ENCODE measurements at places on chromosomes 7 and 10.

DNA sequence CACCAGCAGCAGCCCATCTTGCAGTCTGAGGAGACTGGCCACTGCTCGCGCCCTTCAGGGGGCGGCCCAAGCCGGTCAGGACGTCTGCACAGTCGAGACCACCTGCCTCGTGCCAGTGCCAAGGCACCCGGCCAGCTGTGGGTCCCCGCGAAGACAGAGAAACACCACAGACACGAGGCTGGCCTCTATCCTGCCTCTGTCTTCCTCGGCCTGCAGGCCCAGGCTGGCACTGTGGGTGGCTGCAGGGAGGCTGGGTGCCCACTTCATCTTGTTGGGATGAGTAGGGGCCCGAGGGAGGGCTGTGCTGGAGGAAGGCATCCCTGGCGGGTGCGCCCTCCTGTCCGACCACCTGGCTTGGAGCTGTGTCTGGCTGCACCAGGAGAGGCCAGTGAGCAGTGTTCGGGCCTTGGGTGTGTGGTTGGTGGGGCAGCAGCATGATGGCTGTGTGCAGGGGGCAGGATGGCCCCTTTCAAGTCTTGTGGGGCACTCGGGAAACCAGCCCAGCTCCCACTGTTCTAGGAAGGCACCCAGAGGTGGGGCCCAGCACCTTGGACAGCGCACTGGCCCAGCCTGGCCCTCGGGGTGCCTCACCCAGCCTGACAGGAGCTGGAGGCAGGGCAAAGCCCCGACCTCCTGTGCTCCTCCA, 7.3 kb downstream of the DPYSL4 start:
- H3K36me3 ChIP-seq, result no peaks in the 10 kb centered on the region
- no peak for DNase-seq
- H3K27ac ChIP-seq, result no peak overlapping the region
- no peaks in the 10 kb centered on the region for H3K4me1 ChIP-seq

- no peaks in the 10 kb centered on the region for H3K27me3 ChIP-seq
- DNase-seq, result no peak
- peaks cover 3% of the 10 kb centered on the region for H3K4me1 ChIP-seq
- no peak overlapping the region for H3K4me3 ChIP-seq
- H3K27ac ChIP-seq, result no peak overlapping the region
- H3K36me3 ChIP-seq, result no peaks in the 10 kb centered on the region
Observed at GRCh38 chr7:69399401-69399800, 198.9 kb upstream of the AUTS2 start.

DNA sequence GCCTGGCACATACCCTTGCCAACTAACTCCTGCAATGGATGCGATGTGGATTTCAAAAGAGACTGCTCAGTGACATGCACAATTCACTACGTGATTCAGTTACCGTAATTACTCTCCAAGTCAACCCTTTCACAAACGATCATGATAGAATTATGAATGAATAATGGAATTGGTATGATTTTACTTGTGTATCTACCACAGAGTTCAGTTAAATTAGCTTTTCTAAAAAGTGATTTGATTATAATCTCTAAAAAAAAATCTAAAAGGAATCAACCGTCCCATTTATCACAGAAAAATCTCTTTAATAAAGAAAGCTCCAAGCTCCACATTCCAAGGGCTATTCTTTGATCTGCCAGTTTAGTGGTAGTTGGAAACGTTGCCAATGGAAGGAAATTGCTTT, 30.4 kb upstream of the RSU1 start:
- H3K4me1 ChIP-seq, result no peaks in the 10 kb centered on the region
- H3K4me3 ChIP-seq, result no peak overlapping the region
- no peak overlapping the region for H3K27ac ChIP-seq
- no peak for DNase-seq

DNA sequence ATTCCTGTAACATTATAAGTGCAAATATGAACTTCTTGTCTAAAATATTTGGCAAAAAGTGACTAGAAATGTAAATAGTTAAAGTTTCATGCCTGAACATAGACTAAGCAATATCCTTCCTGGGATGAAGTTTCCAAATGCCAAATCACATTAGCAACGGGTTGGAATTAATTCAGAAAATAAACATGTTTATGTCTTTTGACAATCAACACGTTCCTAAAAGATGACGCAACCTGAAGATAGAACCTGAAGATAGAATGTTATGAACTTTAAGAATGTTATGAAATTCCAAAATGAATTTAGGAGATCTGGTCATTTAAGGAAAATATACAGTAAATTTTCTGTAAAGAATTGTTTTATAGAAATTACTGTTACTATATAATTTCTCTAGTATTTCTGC, 9.2 kb downstream of the LAMB4 start:
- no peak overlapping the region for H3K4me3 ChIP-seq
- H3K36me3 ChIP-seq, result no peaks in the 10 kb centered on the region
- peaks cover 29% of the 10 kb centered on the region for H3K4me1 ChIP-seq
- DNase-seq, result no peak
- H3K27ac ChIP-seq, result no peak overlapping the region

DNA sequence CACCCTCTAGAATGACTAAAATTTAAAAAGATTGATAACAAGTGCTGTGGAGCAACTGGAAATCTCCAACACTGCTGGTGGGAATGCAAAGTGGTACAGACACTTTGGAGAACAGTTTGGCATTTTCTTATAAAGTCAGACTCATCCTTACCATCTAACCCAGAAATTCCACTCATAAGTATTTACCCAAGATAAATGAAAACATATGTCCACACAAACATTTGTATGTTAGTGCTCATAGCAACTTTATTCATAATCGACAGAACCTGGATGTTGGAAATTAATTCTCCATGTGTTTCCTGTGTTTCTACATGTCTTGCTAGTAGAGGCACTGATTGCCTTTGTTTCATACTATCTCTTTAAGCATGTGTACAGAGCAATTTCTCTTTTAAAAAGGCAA, 282.4 kb downstream of the AHR start:
- DNase-seq, result no peak
- no peaks in the 10 kb centered on the region for H3K4me1 ChIP-seq
- no peaks in the 10 kb centered on the region for H3K36me3 ChIP-seq

DNA sequence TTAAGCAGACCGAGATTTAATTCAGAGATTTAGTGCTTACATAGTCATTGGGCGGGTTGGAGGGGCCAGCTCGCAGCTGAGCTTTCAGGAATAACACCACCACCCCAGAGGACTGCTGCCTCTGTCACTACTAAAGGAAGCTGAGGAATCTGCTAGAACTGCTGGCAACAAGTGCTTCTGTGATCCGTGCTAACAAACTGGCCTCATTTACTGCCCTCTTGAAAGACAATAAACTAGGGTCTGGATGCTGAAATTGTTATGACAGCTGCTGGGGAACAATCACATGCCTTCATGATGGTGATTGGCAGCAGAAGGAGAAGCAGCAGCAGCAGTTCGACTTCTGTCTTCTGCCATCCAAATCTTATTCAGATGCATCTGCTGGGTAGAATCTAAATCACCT, 285.5 kb upstream of the TAC1 start:
- no peak for DNase-seq
- no peak overlapping the region for H3K4me3 ChIP-seq
- no peaks in the 10 kb centered on the region for H3K4me1 ChIP-seq
- H3K27me3 ChIP-seq, result no peaks in the 10 kb centered on the region
- H3K27ac ChIP-seq, result no peak overlapping the region

- H3K27me3 ChIP-seq, result no peaks in the 10 kb centered on the region
- no peak overlapping the region for H3K4me3 ChIP-seq
- peaks cover 9% of the 10 kb centered on the region for H3K4me1 ChIP-seq
- no peak for DNase-seq
Observed at GRCh38 chr10:102188298-102188940, 36.2 kb downstream of the NOLC1 start.

DNA sequence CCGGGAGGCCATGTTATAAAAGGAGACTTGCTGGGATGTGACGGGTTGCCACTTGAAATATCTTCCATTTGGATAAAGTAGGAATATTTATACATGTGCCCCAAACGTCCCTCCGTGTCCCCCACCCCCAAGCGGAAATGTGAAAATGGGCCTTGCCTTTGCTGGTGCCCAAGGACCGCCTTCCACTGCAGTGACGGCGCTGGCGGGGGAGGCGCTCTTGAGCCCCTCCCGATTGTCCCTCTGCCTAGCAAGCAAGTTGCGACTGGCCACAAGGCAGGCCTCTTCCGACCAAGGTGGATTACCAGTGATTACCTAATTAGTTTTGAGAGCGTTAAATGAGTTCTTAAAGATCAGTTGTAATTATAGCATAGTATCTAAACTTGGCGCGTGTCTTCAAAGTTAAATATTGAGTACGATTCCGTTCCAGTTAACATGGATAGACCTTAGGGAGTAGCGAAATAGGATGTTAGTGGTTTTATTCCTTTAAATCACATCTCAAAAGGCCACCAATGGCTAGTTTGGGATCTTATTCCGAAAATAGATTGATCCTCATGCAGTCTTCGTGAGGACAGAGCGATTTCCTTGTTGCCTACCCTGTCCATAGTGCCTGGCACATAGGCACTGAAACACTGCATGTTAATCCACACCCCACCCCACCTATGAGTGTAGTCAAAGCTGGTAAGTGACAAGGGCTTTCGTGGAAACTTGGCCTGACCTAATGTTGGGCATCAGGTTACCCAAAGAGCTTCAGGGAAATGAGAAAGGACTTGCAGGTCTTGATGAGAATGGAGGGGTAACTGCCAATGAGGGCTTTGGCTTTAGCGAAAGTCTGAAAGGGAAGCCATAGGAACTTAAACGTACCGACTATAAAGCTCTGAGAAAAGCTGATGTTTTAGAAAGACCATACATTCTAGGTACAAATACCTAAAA, 1.1 kb downstream of the PPIA start:
- DNase-seq, result peak; percentile 44
- peaks cover 7% of the 10 kb centered on the region for H3K4me1 ChIP-seq
- H3K4me3 ChIP-seq, result peak overlapping the region; percentile 62
- H3K27ac ChIP-seq, result peak overlapping the region; percentile 96
- H3K27me3 ChIP-seq, result no peaks in the 10 kb centered on the region

- H3K4me3 ChIP-seq, result no peak overlapping the region
- DNase-seq, result no peak
- no peaks in the 10 kb centered on the region for H3K27me3 ChIP-seq
Observed at GRCh38 chr7:114789871-114790311, 132.0 kb upstream of the MDFIC start.

- peaks cover 24% of the 10 kb centered on the region for H3K4me1 ChIP-seq
- no peak overlapping the region for H3K4me3 ChIP-seq
- H3K27ac ChIP-seq, result no peak overlapping the region
- H3K36me3 ChIP-seq, result no peaks in the 10 kb centered on the region
- H3K27me3 ChIP-seq, result no peaks in the 10 kb centered on the region
Observed at GRCh38 chr10:63702092-63702491, 180.9 kb downstream of the REEP3 start.

DNA sequence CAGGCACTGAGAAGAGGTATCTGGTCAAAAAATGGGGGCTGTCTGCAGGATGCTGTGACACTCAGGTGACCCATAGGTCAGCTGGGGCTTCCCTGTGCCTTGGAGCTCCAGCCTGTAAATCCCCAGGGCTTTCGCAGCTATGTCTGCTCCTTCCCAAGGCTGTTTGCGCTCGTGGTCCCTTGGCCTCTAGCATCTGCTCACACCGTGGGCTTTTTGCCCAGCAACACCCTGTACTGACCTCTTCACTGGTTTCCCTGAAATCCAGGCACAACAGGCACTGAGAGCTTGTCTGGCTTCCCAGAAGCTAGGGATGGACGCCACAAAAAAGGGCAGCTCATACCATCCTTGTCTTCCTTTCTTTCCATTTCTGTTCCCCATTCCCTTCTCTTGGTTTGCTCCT, 280.3 kb upstream of the HABP2 start:
- no peak overlapping the region for H3K4me3 ChIP-seq
- H3K36me3 ChIP-seq, result no peaks in the 10 kb centered on the region
- no peaks in the 10 kb centered on the region for H3K4me1 ChIP-seq
- DNase-seq, result no peak
- H3K27me3 ChIP-seq, result no peaks in the 10 kb centered on the region

DNA sequence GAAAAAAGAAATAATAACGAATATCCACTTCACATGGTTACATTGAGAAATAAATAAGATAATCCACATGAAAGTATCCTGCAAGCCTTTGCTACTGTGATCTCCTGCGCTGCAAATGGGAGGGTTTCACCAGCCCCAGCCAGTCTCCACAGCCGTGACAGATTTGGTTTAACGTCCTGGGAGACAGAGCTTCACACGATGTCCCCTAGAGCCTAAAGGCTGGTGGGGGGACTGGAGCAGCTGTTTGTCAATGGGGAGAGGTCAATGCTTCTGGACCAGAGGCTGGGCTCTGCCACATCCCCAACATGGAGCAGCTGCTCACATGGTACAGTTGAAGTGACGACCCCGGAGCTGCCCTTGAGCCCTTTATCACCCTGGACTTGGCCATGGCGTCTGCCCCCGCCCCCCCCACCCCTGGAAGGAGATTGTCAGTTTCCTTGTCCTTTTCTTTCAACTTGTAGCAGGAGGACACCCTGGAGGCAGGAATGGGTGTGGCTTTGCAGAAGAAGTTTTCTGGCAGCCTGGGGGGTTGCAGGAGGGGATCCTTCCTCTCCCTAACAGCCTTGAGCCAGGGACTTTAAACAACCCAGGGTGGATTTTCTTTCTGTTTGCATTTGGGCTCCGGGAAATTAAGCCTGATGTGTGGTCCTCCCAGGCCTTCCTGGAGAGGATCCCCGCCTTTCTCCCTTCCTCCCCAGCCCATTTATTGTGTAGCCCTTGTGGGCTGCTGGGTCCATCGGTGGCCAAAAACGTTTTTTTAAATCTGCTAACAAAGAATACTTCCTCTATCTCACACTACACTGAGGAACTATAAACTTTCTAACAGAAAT, 37.0 kb upstream of the MXI1 start:
- H3K4me3 ChIP-seq, result no peak overlapping the region
- no peaks in the 10 kb centered on the region for H3K36me3 ChIP-seq
- no peak for DNase-seq
- peaks cover 3% of the 10 kb centered on the region for H3K27me3 ChIP-seq
- H3K27ac ChIP-seq, result no peak overlapping the region
- H3K4me1 ChIP-seq, result peaks cover 28% of the 10 kb centered on the region

- no peak overlapping the region for H3K27ac ChIP-seq
- no peaks in the 10 kb centered on the region for H3K4me1 ChIP-seq
Observed at GRCh38 chr10:72567889-72568640, 57.8 kb downstream of the MICU1 start.

- no peak overlapping the region for H3K4me3 ChIP-seq
- H3K27me3 ChIP-seq, result no peaks in the 10 kb centered on the region
- H3K36me3 ChIP-seq, result no peaks in the 10 kb centered on the region
- H3K4me1 ChIP-seq, result no peaks in the 10 kb centered on the region
- no peak for DNase-seq
Observed at GRCh38 chr7:154726368-154726767, 276.6 kb downstream of the PAXIP1 start.
